ENCODE measurements at places on chromosomes 6 and 20.

DNA sequence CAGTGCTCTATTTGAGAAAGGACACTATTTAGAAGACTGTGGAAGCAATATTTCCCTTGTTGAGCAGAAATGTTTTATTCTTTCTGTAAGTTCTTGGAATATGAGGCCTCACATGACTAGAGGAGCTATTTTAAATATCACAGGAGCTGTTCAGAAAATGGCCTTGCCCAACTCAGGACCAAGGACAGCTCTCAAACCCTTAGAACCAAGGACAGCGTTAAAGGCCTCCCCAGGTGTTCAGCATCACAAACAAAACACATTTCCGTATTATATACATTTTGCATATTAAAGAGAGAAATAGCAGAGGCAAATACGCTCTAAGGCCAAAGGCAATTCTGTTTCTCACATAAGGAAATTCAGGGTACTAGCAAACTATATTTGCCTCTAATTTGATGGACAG lies 631.4 kb downstream of the CDH26 start:
- DNase-seq, result peak; percentile 8
- no peak overlapping the region for H3K27ac ChIP-seq
- H3K4me1 ChIP-seq, result no peaks in the 10 kb centered on the region
- H3K4me3 ChIP-seq, result no peak overlapping the region
- no peaks in the 10 kb centered on the region for H3K36me3 ChIP-seq

GRCh38 chr6:54390362-54390761 lies 82.1 kb downstream of the TINAG start:
- no peak overlapping the region for H3K4me3 ChIP-seq
- no peaks in the 10 kb centered on the region for H3K27me3 ChIP-seq
- H3K27ac ChIP-seq, result no peak overlapping the region
- no peaks in the 10 kb centered on the region for H3K4me1 ChIP-seq
- no peaks in the 10 kb centered on the region for H3K36me3 ChIP-seq

DNA sequence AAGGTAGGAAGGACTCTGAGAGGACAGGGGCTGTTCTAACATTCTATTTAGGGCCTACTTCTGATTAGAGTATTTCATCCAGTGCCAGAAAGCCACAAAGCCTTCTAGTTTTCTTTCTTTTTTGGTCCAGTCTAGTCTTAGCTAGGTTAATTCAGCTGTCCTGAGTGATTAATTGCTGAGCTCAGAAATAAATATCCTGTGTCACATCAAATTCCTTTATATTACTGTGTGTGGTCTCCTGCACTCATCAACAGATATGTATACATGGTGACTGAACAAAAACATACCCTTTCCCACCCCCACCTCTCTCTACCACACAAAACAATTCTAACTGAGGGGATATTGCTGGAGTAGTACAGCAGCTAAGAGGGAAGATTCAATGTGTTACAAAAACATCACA lies 601.5 kb upstream of the NRSN1 start:
- no peak overlapping the region for H3K4me3 ChIP-seq
- DNase-seq, result no peak
- H3K27me3 ChIP-seq, result no peaks in the 10 kb centered on the region
- no peaks in the 10 kb centered on the region for H3K4me1 ChIP-seq

DNA sequence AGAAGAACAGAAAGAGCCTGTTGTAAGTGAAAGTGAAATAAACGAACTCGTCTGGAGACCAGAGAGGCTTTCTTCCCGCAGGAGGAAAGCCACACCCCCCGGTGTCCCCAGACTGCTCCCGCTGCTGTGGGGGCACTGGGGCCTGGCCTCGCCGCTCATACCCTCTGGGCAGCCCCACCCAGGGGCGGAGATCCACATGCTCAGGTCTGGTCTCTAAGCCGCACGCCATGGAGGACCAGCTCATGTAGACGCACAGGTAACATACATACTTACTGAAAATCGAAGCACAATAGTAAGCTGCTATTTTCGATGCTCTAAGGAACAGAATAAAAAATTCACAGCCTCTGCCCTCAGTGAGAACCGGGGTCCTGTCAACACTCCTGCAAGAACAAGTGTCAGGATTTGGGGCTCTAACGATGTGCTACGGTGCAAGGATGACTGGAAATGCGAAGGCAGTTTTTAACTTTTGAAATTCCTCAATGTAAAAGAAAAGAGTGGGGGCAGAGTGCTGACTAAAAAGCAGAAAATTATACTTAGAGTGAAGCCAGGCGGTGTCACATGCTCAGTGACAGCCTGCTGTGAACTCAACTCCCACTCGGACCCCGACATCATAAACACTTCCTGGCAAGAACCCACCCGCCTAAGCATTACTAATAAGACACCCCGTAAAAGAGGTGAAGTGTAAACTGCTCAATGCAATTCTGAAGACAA lies 110.5 kb downstream of the IRF4 start:
- H3K4me3 ChIP-seq, result peak overlapping the region; percentile 90
- peak; percentile 85 for DNase-seq
- no peaks in the 10 kb centered on the region for H3K27me3 ChIP-seq

DNA sequence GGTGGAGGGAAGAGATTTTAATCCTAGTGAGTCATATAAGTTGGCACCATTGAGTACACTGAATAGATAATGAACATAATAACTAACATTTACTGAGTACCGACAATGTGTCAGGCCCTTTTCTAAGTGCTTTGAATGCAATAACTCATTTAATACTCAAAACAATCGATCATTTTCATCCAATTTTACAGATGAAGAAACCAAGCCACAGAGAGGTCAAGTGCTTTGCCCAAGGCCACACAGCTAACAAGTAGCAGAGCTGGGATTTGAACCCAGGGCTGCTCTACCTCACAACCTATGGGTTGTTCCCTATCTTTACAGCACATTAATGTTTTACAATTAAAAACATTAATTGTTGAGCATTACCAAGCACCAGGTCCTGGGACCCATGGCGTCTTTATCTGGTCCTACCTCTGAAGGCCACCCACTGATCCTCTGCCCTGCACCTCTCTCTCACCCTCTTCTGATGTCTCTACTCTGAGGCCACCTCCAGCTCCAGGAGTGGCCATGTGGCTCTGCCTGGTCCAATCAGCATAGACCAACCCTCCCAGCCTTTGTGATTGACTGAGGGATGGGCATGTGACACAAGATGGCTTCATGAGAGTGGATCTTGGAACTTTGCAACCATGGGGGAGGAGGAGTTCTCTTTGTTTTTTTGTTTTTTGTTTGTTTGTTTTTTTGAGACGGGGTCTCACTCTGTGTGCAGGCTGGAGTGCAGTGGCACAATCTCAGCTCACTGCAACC lies 83.9 kb downstream of the KCNB1 start:
- no peaks in the 10 kb centered on the region for H3K4me1 ChIP-seq
- no peak for DNase-seq
- H3K36me3 ChIP-seq, result no peaks in the 10 kb centered on the region
- H3K27ac ChIP-seq, result no peak overlapping the region
- H3K27me3 ChIP-seq, result no peaks in the 10 kb centered on the region
- H3K4me3 ChIP-seq, result no peak overlapping the region

GRCh38 chr6:113511100-113511499 lies 346.0 kb upstream of the MARCKS start:
- H3K4me1 ChIP-seq, result no peaks in the 10 kb centered on the region
- H3K4me3 ChIP-seq, result no peak overlapping the region
- H3K36me3 ChIP-seq, result no peaks in the 10 kb centered on the region
- no peak for DNase-seq

Measured in activated naive CD4-positive, alpha-beta T cell treated with anti-CD3 and anti-CD28 coated beads for 36 hours (primary cell).